IMR-90 (cell line): ENCODE measurements at places on chromosomes 11 and 22. TPM values are rescaled to one million over a fixed set of nuclear protein-coding genes. Genes with fewer than 3 reads are reported as not detected.

The CTSW gene
- total RNA-seq: 0.18 TPM in 1 of 2 replicates, not detected in the other

DNA sequence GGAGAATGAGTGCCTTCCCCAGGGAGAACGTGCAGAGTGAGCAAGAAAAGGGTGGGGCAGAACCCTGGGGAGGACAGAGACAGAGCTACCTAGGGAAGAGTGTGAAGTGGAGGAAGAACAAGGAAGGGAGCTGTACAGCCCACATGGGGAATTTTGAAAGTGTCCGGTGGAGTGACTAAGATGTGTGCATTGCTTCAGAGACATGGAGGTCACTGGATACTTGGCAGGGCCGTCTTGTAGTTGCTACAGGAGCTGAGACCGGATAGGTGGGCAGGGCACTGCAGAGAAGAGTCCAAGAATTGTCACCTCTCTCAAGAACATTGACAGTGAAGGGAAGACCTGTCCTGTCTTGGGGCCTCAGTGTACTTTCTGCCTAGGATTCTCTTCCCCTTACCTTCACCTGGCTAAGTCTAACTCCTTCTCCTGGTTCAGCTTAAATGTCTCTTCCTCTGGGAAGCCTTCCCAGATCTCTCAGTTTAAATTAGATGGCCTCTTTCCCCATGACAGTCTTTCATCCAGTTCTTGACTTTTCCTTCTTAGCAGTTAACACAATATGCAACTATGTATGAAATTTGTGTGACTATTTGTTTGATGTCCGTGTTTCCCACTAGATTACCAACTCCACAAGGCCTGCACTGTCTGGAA lies 9.2 kb upstream of the P2RY6 start:
- peaks cover 33% of the 10 kb centered on the region for H3K27me3 ChIP-seq
- H3K27ac ChIP-seq: no peak overlapping the region
- no peaks in the 10 kb centered on the region for H3K36me3 ChIP-seq
- DNase-seq: peak; percentile 52
- peaks cover 10% of the 10 kb centered on the region for H3K4me1 ChIP-seq

DNA sequence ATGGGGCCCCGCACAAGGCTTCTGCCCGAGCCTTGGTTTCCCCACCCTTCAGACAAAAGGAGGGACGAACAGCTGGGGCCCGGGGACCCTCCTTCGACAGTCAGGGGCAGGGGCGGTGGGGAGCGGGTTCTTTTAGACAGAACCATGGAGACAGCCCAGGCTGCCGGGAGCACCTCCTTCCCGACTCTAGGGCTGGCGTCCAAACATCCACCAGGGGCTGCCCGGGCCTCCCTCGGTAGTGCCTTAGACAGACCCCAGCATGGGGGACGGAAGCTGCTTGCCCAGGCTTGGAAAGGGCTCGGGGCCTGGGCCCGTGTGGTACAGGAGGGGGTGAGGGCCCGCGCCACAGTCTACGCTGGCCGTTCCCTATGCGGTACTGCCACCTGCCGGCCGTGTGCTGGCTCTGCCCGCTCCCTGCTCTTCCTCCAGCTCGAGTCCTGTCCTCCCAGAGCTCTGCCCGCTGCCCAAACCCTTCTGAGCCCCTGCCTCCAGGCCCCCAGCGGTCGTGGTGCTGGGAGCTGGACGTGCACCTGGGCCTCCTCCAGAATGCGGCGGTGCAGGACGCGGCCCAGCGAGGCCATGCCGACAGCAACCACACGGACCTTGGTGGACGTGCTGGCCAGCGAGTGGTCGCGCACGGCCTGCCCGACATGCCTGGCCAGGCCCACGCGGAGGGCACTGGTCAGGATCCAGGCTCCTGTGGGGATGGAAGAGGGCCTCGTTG lies 20.1 kb downstream of the TSSC4 start:
- no peaks in the 10 kb centered on the region for H3K36me3 ChIP-seq
- no peak overlapping the region for H3K4me3 ChIP-seq
- peaks cover 9% of the 10 kb centered on the region; the same call in 1 of the 2 replicates for H3K27me3 ChIP-seq
- no peak overlapping the region for H3K27ac ChIP-seq
- DNase-seq: peak; percentile 59

The PRCP gene
- 31.7 TPM in 2 replicates for total RNA-seq

DNA sequence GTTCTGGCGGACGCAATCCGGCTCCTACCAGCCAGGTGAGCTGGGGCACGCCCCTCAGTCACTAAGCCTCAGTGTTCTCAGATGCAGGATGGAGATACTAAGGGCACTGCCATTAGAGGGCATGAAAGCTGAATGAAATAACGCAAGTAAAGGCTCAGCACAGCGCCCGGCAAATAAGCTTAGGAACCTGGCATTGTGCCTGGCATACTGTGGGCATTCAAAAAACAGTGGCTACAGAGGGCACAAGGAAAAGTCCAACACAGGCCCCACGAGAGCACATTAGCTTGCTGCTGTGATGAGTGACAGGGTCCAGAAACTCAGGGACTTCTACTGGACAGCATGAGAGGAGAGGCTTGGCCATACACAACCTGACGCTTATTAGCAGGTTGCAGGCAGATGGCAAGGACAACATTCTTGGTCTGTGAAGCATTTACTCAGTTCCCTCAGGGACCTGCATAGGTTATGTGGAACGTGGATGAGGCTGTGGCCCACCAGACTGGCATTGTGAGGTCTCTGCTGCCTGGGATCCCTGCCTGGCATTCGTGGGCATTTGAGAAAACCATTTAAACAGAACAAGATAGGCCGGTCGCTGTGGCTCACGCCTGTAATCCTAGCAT lies 12.2 kb downstream of the TXN2 start:
- peaks cover 13% of the 10 kb centered on the region for H3K36me3 ChIP-seq
- H3K4me3 ChIP-seq: no peak overlapping the region
- no peaks in the 10 kb centered on the region for H3K27me3 ChIP-seq
- H3K4me1 ChIP-seq: peaks cover 51% of the 10 kb centered on the region
- DNase-seq: no peak
- peak overlapping the region; percentile 97 for H3K27ac ChIP-seq

GRCh38 chr22:28980326-28980725 lies 81.3 kb downstream of the C22orf31 start:
- DNase-seq: no peak
- peaks cover 10% of the 10 kb centered on the region for H3K4me1 ChIP-seq
- no peak overlapping the region for H3K4me3 ChIP-seq

- no peak overlapping the region for H3K27ac ChIP-seq
- no peak overlapping the region for H3K4me3 ChIP-seq
- peaks cover 42% of the 10 kb centered on the region for H3K27me3 ChIP-seq
- DNase-seq: peak; percentile 0
- H3K36me3 ChIP-seq: no peaks in the 10 kb centered on the region
These were observed 119.5 kb downstream of the ENTHD1 start for GRCh38 chr22:39773976-39774539.

DNA sequence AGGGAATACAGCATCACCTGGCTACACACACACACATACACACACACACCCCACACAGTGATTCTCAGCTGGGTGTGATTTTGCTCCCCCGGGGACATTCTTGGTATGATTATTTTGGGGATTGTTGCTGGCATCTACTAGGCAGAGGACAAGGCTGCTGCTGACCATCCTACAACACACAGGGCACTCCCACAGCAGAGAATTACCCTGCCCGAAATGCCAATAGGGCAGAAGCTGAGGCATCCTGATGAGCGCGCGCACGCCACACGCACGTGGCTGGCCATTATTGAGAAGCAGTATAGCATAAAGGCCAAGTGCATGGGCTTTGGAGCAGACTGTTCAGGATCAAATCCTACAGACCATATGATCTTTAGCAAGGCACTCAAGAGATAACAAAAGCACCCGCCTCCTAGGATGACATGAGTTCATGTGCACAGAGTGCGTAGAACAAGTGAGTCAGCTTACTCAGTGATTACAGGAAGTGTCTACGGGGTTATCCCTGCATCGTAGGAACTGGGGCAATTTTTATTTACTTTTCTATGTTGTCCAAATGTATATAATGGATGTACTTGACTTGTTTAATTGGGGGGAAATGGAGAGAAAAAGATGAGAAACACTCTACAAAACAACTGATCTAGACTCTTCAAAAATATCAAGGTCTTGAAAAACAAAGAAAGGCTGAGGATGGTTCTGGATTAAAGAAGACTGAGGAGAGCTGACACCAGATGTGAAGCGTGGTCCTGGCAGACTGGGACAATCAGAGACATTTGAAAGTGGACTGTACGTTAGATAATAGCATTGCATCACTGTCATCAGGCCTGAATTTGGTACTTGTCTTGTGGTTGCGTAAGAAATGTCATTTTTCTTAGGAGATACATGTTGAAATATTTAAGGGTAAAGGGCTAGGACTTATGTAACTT lies 7.2 kb upstream of the EHD1 start:
- no peaks in the 10 kb centered on the region for H3K36me3 ChIP-seq
- peak overlapping the region; percentile 55; the same call in 1 of the 2 replicates for H3K27ac ChIP-seq
- no peaks in the 10 kb centered on the region for H3K27me3 ChIP-seq
- peak; percentile 94 for DNase-seq
- peaks cover 10% of the 10 kb centered on the region for H3K4me1 ChIP-seq

- no peak for DNase-seq
- H3K27ac ChIP-seq: no peak overlapping the region
- no peaks in the 10 kb centered on the region for H3K27me3 ChIP-seq
- H3K4me3 ChIP-seq: no peak overlapping the region
- no peaks in the 10 kb centered on the region for H3K36me3 ChIP-seq
These were observed 161.3 kb downstream of the MYO18B start for GRCh38 chr22:25903294-25903693.

The ACR gene
- not detected in 2 replicates for total RNA-seq

- H3K27ac ChIP-seq: no peak overlapping the region
- H3K36me3 ChIP-seq: no peaks in the 10 kb centered on the region
- H3K27me3 ChIP-seq: no peaks in the 10 kb centered on the region
- H3K4me3 ChIP-seq: no peak overlapping the region
These were observed 604.7 kb downstream of the TBC1D22A start for GRCh38 chr22:47367107-47367690.

The MYBPC3 gene
- not detected in 2 replicates for total RNA-seq

- no peak overlapping the region for H3K4me3 ChIP-seq
- peak overlapping the region; percentile 85 for H3K27ac ChIP-seq
- H3K4me1 ChIP-seq: peaks cover 22% of the 10 kb centered on the region
- DNase-seq: no peak
- peaks cover 25% of the 10 kb centered on the region for H3K27me3 ChIP-seq
These were observed 88.1 kb downstream of the TP53I11 start for GRCh38 chr11:44862558-44863101.

The C1QTNF5 gene
- total RNA-seq: 1.9 and 2.0 TPM in 2 replicates

- peak; percentile 45 for DNase-seq
- no peak overlapping the region for H3K4me3 ChIP-seq
- no peak overlapping the region for H3K27ac ChIP-seq
- no peaks in the 10 kb centered on the region for H3K36me3 ChIP-seq
- peaks cover 2% of the 10 kb centered on the region for H3K4me1 ChIP-seq
These were observed 71.5 kb downstream of the FAT3 start for GRCh38 chr11:92296138-92296515.

- H3K4me3 ChIP-seq: no peak overlapping the region
- H3K4me1 ChIP-seq: no peaks in the 10 kb centered on the region
- H3K36me3 ChIP-seq: no peaks in the 10 kb centered on the region
- H3K27me3 ChIP-seq: peaks cover 21% of the 10 kb centered on the region
- no peak for DNase-seq
These were observed 9.4 kb upstream of the RTCB start for GRCh38 chr22:32421484-32421883.

DNA sequence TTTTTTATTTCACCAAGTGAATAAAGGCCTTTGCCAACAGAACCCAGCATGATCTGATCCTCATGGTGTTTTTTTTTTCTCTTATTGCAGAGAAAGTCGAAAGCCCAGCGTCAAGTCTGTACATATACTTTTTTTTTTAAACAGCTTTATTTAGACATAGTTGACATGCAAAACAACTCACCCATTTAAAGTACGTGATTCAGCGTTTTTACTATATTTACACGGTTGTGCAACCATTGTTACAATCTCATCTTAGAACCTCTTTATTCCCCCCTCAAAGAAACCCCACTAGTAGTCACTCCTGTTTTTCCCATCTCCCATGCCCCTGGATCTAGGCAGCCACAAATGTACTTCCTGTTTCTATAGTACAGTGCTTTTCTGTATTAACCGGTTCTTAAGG lies 20.6 kb upstream of the AP1B1 start:
- no peak overlapping the region for H3K4me3 ChIP-seq
- H3K4me1 ChIP-seq: no peaks in the 10 kb centered on the region
- H3K27ac ChIP-seq: no peak overlapping the region
- peaks cover 8% of the 10 kb centered on the region for H3K27me3 ChIP-seq
- H3K36me3 ChIP-seq: no peaks in the 10 kb centered on the region
- no peak for DNase-seq

GRCh38 chr22:19873960-19874306 lies 19.3 kb upstream of the GNB1L start:
- no peaks in the 10 kb centered on the region for H3K27me3 ChIP-seq
- H3K27ac ChIP-seq: no peak overlapping the region
- peaks cover 1% of the 10 kb centered on the region; the same call in 1 of the 2 replicates for H3K36me3 ChIP-seq
- H3K4me3 ChIP-seq: no peak overlapping the region

DNA sequence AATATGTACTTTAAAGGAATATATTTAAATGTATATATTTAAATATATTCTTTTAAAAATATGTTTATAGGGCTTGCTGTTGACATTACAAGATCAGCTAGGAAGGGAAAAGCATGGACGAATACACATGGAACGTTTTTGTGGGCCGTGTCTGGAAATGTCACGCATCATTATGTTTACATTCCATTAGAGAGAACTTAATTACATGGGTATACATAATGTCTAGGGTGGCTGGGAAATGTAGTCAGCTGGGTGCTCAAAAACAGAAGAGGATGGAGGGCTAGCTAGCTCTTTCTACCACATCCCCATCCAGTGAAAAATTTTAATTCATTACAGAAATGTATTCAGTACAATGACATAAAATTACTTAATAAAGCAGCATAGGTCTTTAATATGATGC lies 371.2 kb downstream of the DYNC2H1 start:
- H3K27me3 ChIP-seq: no peaks in the 10 kb centered on the region
- peak; percentile 32 for DNase-seq
- H3K4me3 ChIP-seq: no peak overlapping the region
- no peaks in the 10 kb centered on the region for H3K36me3 ChIP-seq
- H3K27ac ChIP-seq: no peak overlapping the region

DNA sequence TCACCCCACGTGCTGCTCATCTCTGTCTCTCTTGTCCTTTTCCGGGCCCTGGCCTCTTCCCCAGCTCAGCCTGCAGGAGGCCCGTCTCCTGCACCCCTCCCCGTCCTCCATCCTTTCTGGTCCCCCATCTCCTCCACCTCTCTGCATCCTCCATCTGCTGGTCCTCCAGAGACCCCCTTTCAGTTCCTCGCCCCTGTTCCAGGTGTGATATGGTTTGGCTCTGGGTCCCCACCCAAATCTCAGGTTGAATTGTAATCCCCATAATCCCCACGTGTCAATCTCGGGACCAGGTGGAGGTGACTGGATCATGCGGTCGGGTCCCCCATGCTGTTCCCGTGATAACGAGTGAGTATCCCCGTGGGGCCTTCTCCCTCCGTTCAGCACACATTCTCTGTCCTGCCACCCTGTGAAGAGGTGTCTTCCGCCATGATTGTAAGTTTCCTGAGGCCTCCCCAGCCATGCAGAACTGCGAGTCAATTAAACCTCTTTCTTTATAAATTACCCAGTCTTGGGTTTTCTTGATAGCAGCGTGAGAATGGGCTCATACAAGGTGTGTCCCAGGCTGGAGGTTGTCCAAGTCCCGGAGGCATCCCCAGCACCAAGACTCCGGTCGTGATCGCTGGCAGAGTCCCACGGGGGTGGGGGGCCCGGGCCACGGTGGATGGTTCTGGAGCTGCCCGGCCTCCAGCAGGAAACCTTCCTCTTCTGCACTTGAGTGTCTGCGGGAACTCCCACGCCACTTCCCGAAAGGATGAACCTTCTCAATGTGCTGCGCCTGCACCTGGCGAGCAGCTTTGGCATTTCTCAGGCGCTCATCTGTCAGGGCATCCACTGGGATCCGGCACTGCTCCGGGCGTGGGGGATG lies 29.0 kb upstream of the TOLLIP start:
- peaks cover 4% of the 10 kb centered on the region for H3K27me3 ChIP-seq
- H3K4me1 ChIP-seq: peaks cover 7% of the 10 kb centered on the region; the same call in 1 of the 2 replicates

- H3K27ac ChIP-seq: no peak overlapping the region
- DNase-seq: no peak
- H3K4me1 ChIP-seq: no peaks in the 10 kb centered on the region; the same call in 1 of the 2 replicates
- H3K27me3 ChIP-seq: peaks cover 2% of the 10 kb centered on the region; the same call in 1 of the 2 replicates
- no peak overlapping the region for H3K4me3 ChIP-seq
These were observed 8.6 kb upstream of the EMID1 start for GRCh38 chr22:29197096-29197495.

The CASP1 gene
- total RNA-seq: 24.7 and 31.2 TPM in 2 replicates
